ENCODE measurements at places on chromosomes 4 and X. TPM values are rescaled to one million over a fixed set of nuclear protein-coding genes. Genes with fewer than 3 reads are reported as not detected.

Gene GPRASP1
- 4.3 TPM for total RNA-seq

Gene FGD1
- 0.57 TPM for total RNA-seq

Gene AKAP14
- 0.09 TPM for total RNA-seq

Gene GLA
- 29.5 TPM for total RNA-seq

- DNase-seq: no peak
- no peaks in the 10 kb centered on the region for H3K4me1 ChIP-seq
- H3K27me3 ChIP-seq: no peaks in the 10 kb centered on the region
These were observed 52.3 kb downstream of the SEPSECS start for GRCh38 chr4:25107827-25108516.

- no peaks in the 10 kb centered on the region for H3K36me3 ChIP-seq
- H3K27ac ChIP-seq: no peak overlapping the region
- no peak for DNase-seq
- H3K27me3 ChIP-seq: no peaks in the 10 kb centered on the region
These were observed 27.3 kb upstream of the JADE1 start for GRCh38 chr4:128782076-128782715.

DNA sequence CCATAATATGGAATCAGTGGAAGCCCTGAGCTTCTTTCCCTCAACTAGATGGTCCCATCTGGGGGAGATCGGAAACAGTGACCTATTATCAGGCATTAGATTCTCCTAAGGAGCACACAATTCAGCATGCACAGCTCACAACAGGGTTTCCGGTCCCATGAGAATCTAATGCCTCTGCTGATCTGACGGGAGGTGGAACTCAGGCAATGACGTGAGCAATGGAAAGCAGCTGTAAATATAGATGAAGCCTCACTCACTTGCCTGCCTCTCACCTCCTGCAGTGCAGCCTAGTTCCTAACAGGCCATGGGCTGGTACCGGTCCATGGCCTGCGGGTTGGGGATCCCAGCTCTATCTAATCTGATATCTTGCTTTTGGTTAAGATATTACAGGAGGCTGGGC is 88.9 kb downstream of the COX7B2 start:
- no peaks in the 10 kb centered on the region for H3K27me3 ChIP-seq
- H3K36me3 ChIP-seq: no peaks in the 10 kb centered on the region
- H3K4me1 ChIP-seq: no peaks in the 10 kb centered on the region
- no peak overlapping the region for H3K4me3 ChIP-seq
- DNase-seq: no peak

DNA sequence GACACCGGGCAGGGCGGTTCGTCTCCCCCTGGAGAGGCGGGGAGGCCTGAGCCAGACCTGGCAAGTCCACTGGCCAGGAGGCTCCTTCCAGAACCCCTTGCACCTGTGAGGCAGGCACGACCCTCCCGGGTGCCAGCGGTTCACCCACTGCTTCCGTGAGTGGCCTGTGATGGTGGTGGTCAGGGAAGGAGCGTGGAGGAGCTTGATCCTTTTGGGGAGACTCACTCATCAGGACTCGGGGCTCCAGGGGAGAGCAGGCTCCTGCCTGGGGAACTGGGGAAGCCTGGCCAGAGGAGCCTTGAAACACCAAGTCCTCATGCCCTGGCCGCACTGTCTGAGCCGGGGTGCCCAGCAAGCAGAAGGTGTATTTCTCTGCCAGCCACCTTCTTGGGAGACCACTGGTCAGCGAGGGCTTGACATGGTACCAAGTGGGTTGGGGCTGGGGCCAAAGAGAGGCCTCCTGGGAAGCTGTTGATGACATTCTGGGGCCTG is 860 bp downstream of the FAM50A start:
- peaks cover 11% of the 10 kb centered on the region for H3K4me1 ChIP-seq
- peak overlapping the region; percentile 36 for H3K4me3 ChIP-seq
- no peak for DNase-seq

GRCh38 chr4:147220833-147221232 is 260.1 kb upstream of the EDNRA start:
- no peaks in the 10 kb centered on the region for H3K4me1 ChIP-seq
- H3K4me3 ChIP-seq: no peak overlapping the region
- H3K27ac ChIP-seq: no peak overlapping the region
